ENCODE measurements at places on chromosomes 2 and 18. TPM values are rescaled to one million over a fixed set of nuclear protein-coding genes. Genes with fewer than 3 reads are reported as not detected.

Gene CFC1
- total RNA-seq: not detected

Gene NT5C1B
- total RNA-seq: not detected

Gene ASB1
- 47.8 TPM for total RNA-seq

Gene KLHL30
- 28.5 TPM for total RNA-seq

Gene TUBB8B
- not detected for total RNA-seq

Gene BMP10
- not detected for total RNA-seq

DNA sequence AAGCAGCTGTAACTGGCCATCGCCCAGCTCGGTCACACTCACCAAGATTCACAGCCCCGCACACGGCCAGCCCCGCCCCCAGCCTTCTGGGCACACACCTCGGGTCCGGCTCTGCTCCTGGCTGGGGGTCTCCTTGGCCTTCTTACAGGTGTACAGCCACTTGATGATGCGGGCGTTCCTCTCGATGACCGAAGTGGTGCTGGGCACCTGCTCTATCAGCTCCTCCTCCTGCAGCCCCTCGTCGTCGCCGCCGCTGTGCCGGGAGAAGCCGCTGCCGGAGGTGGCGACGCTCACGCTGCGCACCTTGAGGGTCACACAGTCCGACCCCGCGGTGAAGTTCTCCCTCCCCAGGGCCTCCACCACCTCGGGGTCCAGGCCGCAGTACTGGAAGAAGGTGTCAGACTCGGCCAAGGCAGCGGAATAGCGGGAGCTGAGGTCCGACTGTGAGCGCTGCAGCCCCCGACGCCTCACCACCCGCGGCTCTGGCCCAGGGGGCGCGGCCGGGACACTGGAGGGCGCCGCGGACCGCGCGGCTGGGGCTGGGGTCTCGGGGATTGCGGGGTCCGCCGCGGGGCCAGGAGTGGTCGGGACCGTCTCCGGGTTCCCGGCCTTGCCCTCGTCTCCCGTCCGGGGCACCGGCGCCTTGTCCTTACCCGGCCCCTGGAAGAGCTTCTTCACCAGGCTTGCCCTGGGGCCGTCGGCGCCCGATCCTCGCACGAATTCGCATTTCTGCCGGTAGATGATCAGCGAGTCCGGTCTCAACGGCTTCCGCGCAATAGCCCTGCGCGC, 769 bp downstream of the FAM110C start:
- H3K27ac ChIP-seq: no peak overlapping the region
- DNase-seq: no peak
- no peaks in the 10 kb centered on the region for H3K36me3 ChIP-seq
- peaks cover 56% of the 10 kb centered on the region for H3K27me3 ChIP-seq

DNA sequence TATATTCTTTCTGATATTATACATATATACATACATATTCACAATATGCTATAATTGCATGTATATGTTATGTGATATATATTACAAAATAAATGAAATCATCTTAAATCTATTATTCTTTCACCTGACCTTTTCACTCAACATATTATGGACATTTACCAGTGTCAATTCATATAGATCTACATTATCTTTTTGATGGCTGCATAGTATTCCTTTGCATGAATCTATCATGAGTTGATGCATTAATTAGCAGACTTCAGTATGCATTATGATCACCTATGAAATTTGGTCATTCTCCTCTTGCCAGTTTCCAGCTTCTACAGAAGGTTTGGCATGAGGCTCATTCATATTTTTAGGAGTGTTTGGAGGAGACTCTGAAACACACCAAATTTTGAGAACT, 23.4 kb upstream of the B4GALT6 start:
- no peak for DNase-seq
- H3K27ac ChIP-seq: no peak overlapping the region
- H3K27me3 ChIP-seq: no peaks in the 10 kb centered on the region

GRCh38 chr2:125471963-125472362, 1184.0 kb upstream of the GYPC start:
- no peak overlapping the region for H3K27ac ChIP-seq
- no peaks in the 10 kb centered on the region for H3K27me3 ChIP-seq
- H3K4me3 ChIP-seq: no peak overlapping the region
- H3K4me1 ChIP-seq: no peaks in the 10 kb centered on the region

DNA sequence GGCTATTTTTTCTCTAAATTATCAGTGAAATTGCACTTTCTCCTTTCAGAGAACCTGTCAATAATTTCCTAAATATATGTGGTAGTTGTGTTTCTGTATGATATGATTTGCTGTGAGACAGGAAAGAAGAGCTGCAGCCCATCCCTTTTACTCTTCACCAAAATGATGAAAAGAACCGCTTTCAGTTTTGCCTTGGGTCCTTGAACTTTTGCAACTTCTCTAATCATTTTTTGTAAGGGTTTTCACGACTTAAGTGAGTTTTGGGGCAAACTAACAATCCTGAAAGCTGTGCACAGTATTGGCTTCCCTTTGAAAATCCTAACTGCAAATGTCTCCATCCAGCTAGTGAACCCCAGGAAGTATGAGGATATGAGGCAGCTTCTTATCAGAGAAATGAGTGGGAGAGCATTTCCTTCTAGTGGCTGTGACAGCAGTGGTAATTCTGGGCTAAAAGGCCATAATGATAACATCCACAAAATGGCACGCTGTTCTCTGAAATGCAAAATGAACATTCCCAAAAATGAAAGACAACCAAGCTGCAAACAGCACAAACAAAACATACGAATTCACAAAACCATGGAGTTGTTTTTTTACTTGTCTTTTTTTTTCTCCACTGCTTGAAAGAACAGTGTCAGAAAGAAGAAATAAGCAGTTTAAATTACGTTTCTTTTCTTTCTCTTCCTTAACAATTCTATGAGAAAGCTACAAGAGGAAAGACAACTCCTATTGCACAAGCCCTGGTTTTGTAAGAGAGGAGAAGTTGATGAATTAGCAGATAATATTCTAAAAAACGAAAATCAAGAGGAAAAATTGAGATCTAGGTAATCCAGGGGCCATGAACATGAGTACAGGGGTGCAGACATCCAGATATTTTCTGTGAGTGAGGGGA, 1291.6 kb upstream of the ZEB2 start:
- no peak for DNase-seq
- H3K27ac ChIP-seq: no peak overlapping the region
- no peaks in the 10 kb centered on the region for H3K4me1 ChIP-seq
- no peak overlapping the region for H3K4me3 ChIP-seq

DNA sequence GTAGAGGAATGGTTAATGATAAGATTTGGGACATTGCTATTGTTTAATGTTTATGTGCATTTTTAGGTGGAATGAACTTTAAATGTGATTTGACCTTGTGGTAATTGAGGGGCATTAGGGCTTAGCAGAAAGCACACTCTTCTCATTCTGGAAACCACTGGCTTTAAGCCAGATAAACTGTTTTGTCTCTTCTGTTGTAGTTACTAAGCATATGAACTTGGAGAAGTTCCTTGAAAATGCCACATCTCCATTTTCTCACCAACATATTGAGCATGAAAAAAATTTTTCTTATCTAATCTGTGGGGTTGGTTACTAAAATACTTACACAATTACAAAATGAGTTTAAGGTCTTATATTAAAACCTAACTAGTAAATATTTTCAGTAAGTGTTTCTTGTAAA, 70.8 kb upstream of the FSHR start:
- no peaks in the 10 kb centered on the region for H3K27me3 ChIP-seq
- DNase-seq: no peak
- no peak overlapping the region for H3K4me3 ChIP-seq
- no peak overlapping the region for H3K27ac ChIP-seq
- no peaks in the 10 kb centered on the region for H3K36me3 ChIP-seq

DNA sequence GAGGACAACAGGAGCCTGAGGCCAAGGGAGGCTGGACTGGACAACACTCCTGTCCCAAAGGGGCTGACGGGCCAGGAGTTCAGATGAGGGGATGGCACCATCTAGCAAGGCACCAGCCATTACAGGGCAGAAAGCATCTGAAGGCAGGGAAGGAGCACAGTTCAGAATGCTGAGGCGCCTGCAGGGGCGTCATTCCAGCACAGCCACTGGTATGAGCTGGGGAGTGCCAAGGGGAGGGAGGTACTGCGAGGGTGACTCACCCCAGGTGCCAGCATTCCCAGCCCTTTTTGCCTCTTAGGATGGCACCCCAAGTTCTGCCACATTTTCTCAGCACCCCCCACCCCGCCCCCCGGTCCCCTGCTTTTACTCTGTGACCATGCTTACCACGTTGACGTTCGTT, 129.8 kb upstream of the EPAS1 start:
- H3K36me3 ChIP-seq: peaks cover 6% of the 10 kb centered on the region
- DNase-seq: no peak
- H3K27me3 ChIP-seq: no peaks in the 10 kb centered on the region

DNA sequence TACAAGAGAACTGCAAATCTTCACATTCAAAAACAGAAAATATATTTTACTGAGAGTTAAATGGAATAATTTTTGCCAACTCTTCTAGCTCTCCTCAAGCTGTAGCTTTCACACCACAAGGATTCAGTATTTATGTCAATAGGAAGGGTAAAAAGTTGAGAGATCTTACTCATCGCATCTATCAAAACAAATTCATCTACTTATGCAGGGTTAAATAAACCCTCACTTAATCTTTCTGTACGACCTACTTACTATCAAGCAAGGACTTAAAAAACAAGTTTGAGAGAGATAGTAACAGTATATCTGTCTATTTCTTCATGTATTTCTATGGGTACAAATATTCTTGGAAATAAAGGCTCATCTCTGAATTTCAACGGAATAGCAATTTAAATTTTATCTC, 35.5 kb downstream of the SIGLEC15 start:
- peaks cover 10% of the 10 kb centered on the region for H3K36me3 ChIP-seq
- DNase-seq: no peak

DNA sequence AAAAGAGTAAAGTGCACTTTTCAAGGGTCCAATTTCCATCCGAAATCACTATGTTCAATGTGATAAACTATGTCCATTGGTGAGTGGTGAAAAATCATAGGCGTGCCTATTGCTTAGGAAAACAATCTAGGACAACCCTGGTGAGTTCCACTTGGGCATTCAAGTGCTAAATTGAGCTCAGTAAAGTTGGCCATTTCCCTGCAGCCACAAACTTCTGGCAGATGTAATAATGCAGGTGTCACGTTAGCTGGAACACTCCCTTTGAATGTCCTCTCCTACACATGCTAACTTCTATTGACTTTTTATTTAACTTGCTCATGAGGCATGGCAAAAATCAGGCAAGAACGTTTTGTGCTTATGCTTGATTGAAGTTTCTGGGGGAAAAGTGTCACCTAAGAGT, 67.1 kb downstream of the CPS1 start:
- DNase-seq: no peak
- no peaks in the 10 kb centered on the region for H3K4me1 ChIP-seq
- H3K36me3 ChIP-seq: no peaks in the 10 kb centered on the region
- no peak overlapping the region for H3K4me3 ChIP-seq
- no peaks in the 10 kb centered on the region for H3K27me3 ChIP-seq

DNA sequence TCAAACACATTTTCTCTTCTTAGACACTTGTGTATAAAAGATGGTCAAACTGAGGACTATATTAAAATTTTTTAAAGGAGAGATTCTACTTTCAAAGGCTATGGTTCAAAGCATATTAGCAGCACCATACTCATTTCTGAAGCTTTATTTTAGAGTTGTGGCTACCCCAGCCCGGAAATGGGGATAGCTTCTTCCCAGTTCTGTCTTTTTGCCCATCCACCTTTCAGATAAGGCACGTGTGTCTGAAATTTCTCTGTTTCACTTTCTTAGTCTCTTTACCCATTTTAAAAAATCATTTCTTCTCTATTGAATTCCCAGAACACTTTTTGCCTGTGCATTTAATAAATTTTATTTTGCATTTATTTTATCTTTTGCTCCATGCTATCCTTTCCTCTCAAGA, 431.5 kb downstream of the RNF144A start:
- no peak overlapping the region for H3K27ac ChIP-seq
- no peaks in the 10 kb centered on the region for H3K4me1 ChIP-seq
- no peaks in the 10 kb centered on the region for H3K36me3 ChIP-seq
- no peak for DNase-seq
- H3K4me3 ChIP-seq: no peak overlapping the region
- H3K27me3 ChIP-seq: no peaks in the 10 kb centered on the region

GRCh38 chr2:233853353-233853752, 982 bp downstream of the HJURP start:
- H3K36me3 ChIP-seq: no peaks in the 10 kb centered on the region
- peaks cover 8% of the 10 kb centered on the region for H3K4me1 ChIP-seq
- DNase-seq: no peak

- DNase-seq: no peak
- no peaks in the 10 kb centered on the region for H3K36me3 ChIP-seq
- H3K27me3 ChIP-seq: no peaks in the 10 kb centered on the region
- no peak overlapping the region for H3K4me3 ChIP-seq
- no peak overlapping the region for H3K27ac ChIP-seq
Measured at GRCh38 chr2:139403948-139404347, 623.8 kb upstream of the NXPH2 start.

Data from heart right ventricle (tissue), 16 donors.